ENCODE measurements at places on chromosomes 7 and 10. TPM values are rescaled to one million over a fixed set of nuclear protein-coding genes. Genes with fewer than 3 reads are reported as not detected.

TEX36 gene
- total RNA-seq: not detected

MUC3A gene
- not detected for total RNA-seq

CNNM1 gene
- 1.5 TPM for total RNA-seq

AOAH gene
- 10.0 TPM for total RNA-seq

CFAP58 gene
- 0.60 TPM for total RNA-seq

CPN1 gene
- total RNA-seq: not detected

SAP25 gene
- 9.9 TPM for total RNA-seq

HTR5A gene
- not detected for total RNA-seq

RAMP3 gene
- not detected for total RNA-seq

SEMA3E gene
- total RNA-seq: not detected

- no peak overlapping the region for H3K4me3 ChIP-seq
- H3K27ac ChIP-seq: no peak overlapping the region
- H3K27me3 ChIP-seq: no peaks in the 10 kb centered on the region
- no peak for DNase-seq
Measured at GRCh38 chr10:130483691-130484467, 347.7 kb downstream of the GLRX3 start.

- no peak overlapping the region for H3K27ac ChIP-seq
- H3K4me3 ChIP-seq: no peak overlapping the region
- peak; percentile 74 for DNase-seq
- H3K4me1 ChIP-seq: peaks cover 41% of the 10 kb centered on the region
- H3K36me3 ChIP-seq: peaks cover 11% of the 10 kb centered on the region
- no peaks in the 10 kb centered on the region for H3K27me3 ChIP-seq
Measured at GRCh38 chr7:131501422-131501821, 55.0 kb downstream of the PODXL start.

GRCh38 chr7:31023877-31024276, 28.2 kb upstream of the ADCYAP1R1 start:
- no peaks in the 10 kb centered on the region for H3K36me3 ChIP-seq
- DNase-seq: peak; percentile 24
- H3K4me1 ChIP-seq: peaks cover 11% of the 10 kb centered on the region

GRCh38 chr10:89129911-89130310, 77.2 kb downstream of the CH25H start:
- no peak for DNase-seq
- H3K36me3 ChIP-seq: no peaks in the 10 kb centered on the region
- H3K27ac ChIP-seq: no peak overlapping the region
- peaks cover 6% of the 10 kb centered on the region for H3K27me3 ChIP-seq

DNA sequence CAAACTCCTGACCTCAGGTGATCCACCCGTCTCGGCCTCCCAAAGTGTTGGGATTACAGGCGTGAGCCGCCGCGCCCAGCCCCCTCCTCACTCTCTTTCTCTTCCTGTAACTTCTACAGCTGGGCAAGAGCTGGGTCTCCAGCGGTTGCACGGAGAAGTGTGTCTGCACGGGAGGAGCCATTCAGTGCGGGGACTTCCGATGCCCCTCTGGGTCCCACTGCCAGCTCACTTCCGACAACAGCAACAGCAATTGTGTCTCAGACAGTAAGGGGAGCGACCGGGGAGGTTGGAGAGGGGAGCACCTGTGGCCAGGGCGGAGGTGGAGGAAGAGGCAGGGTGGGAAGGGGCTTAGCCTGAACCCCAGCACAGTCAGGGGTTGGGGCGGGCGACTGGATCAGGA, 41.4 kb downstream of the EPHB4 start:
- H3K4me1 ChIP-seq: peaks cover 5% of the 10 kb centered on the region
- peaks cover 4% of the 10 kb centered on the region for H3K27me3 ChIP-seq
- no peak overlapping the region for H3K27ac ChIP-seq
- peak; percentile 25 for DNase-seq

GRCh38 chr7:11120068-11120664, 146.5 kb downstream of the PHF14 start:
- peaks cover 20% of the 10 kb centered on the region for H3K36me3 ChIP-seq
- no peak overlapping the region for H3K4me3 ChIP-seq
- H3K27ac ChIP-seq: no peak overlapping the region
- DNase-seq: no peak
- H3K27me3 ChIP-seq: no peaks in the 10 kb centered on the region

- no peaks in the 10 kb centered on the region for H3K4me1 ChIP-seq
- no peak overlapping the region for H3K27ac ChIP-seq
- no peaks in the 10 kb centered on the region for H3K36me3 ChIP-seq
- H3K27me3 ChIP-seq: no peaks in the 10 kb centered on the region
- no peak for DNase-seq
Measured at GRCh38 chr10:124006526-124006925, 86.9 kb downstream of the CHST15 start.

DNA sequence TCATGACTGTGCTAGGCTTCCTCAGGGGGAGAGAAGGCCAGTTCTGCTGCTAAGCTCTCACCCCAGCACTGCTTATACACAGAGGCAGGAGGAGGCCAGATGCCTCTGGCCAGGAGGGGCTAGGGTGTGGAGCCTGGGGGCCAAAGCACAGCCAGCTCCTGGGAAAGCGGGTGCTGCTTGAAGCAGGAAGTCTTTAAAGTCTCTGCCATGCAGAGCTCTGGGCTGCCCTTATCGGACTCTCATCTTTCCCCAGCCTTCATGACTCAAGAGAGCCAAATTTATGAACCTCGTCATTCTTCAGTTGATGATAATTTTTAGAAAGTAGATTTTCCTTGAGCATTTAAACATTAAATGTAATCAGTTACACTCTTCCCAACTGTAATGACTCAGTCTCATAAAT, 11.2 kb upstream of the TSPAN14 start:
- DNase-seq: no peak

GRCh38 chr10:70362328-70362727, 20.1 kb downstream of the LRRC20 start:
- H3K4me3 ChIP-seq: no peak overlapping the region
- no peaks in the 10 kb centered on the region for H3K36me3 ChIP-seq
- no peak for DNase-seq
- H3K4me1 ChIP-seq: peaks cover 10% of the 10 kb centered on the region
- no peaks in the 10 kb centered on the region for H3K27me3 ChIP-seq

- H3K4me3 ChIP-seq: no peak overlapping the region
- no peak overlapping the region for H3K27ac ChIP-seq
- peaks cover 7% of the 10 kb centered on the region for H3K36me3 ChIP-seq
Measured at GRCh38 chr10:29540016-29540415, 94.8 kb downstream of the SVIL start.

- DNase-seq: no peak
- no peak overlapping the region for H3K27ac ChIP-seq
- H3K36me3 ChIP-seq: no peaks in the 10 kb centered on the region
- no peaks in the 10 kb centered on the region for H3K27me3 ChIP-seq
Measured at GRCh38 chr10:106450966-106451365, 713.5 kb downstream of the SORCS1 start.

DNA sequence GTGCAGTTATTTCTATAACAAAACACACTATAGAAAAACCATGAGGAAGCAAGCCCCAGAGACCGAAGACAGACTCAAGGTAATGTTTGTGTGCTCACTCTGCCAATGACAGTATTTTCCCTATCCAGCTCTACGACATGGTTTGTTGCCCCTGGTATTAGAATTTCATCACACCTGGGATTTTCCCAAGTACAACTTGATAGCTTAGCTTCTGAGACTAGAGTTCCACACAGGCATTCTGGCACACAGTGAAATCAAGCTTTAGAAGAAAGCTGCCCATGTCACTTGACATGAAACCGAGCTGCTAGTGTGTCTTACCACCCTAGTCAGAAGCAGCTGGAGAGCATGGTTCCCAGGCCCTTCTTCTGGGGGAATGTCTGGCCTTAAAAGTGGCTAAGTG, 44.1 kb upstream of the AKR1E2 start:
- no peaks in the 10 kb centered on the region for H3K36me3 ChIP-seq
- no peak for DNase-seq
- H3K4me1 ChIP-seq: no peaks in the 10 kb centered on the region
- H3K27ac ChIP-seq: no peak overlapping the region

DNA sequence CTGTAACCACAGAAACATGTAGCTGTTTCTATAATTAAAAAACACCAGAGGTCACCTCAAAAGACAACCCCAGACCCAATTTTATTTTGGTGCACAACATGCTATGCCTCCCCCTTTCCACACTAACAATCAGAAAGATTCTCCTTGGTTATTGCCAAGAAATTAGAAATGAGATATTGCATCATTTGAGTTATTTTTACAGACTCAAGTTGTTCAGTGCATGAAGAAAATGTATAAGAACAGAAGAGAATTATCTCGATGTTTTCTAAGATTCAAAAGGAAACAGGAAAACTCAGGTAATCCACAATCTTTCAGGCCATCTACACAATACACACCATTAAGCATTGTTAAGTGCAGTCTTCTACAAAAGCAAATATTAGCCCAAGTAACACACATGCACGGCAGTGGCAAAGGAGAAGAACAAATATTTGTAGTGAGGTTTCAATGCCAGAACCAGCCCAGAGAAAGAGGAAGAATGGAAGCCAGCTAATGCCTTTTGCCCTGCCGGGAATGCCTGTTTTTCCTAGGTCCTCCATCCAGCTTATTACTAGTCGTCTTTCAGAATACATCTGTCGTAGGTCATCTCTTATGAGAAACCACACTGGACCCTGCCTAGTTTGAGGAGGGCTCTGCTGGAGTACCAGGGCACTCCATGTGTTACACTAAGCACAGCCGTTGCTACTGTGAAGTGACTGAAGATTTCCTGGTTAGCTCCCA, 67.6 kb upstream of the C1GALT1 start:
- H3K36me3 ChIP-seq: no peaks in the 10 kb centered on the region
- H3K27ac ChIP-seq: no peak overlapping the region
- DNase-seq: no peak
- no peaks in the 10 kb centered on the region for H3K4me1 ChIP-seq
- H3K4me3 ChIP-seq: no peak overlapping the region

DNA sequence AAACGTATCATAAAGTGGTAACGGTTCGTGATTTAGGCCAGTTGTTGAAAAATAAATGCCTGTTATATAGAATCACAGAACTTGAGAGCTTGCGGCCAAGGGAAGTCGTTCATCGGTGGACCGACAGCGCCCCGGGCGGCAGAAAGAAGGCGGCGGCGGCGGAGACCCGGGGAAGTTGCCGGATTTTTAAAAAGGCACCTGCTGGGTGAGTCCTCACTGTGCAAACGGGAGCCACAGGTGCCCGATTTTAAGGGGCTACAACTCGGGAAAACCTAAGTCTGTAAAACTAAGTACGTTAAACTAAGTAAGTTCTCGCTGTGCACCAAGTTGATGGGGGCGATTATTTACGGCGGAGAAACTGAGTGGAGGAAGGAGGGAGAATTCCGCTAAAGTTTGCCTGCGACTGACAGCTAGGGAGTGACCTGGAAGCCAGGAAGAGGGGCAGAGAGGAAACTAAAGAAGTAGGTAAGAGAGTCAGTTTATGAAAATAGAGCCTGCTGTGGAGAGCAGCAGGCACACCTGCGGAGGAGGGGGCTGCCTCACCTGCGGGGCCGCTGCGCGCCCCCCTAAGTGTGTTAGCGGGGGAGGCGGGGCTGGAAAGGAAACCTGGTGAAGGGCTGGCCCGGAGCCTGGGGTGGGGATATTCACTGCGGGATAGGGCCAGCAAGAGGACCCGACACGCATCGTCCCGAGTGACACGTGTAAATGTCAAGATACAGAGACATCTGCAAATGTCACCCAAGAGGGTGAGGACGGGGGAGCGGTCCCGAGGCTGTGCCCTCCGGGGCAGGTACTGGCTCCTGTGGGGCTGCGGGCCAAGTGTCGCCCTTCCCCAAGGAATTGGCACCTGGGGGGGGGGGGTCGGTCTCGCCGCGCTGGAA, 996 bp downstream of the ADAM12 start:
- no peak overlapping the region for H3K27ac ChIP-seq
- no peaks in the 10 kb centered on the region for H3K36me3 ChIP-seq
- H3K27me3 ChIP-seq: peaks cover 33% of the 10 kb centered on the region

DNA sequence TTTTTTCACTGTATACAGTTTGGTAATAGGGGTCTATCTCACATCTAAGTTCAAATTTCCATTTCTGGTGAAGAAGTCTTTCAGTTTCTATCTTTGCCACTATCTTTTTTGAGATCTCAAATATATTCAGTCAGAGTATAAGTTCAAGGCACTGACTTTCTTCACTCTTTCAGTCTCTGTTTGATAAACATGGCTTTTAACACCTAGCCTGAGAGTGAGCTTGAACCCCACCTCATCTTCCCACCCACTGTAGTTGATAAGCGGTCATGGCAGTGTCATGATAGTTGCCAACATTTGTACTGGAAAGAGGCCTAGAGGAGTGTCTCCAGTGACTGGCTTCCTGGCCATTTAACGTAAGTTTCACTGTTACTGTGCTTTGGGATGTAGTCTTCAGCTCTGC, 41.2 kb upstream of the AGR3 start:
- no peaks in the 10 kb centered on the region for H3K36me3 ChIP-seq
- peaks cover 10% of the 10 kb centered on the region for H3K4me1 ChIP-seq
- peak; percentile 22 for DNase-seq
- peak overlapping the region; percentile 11 for H3K27ac ChIP-seq

DNA sequence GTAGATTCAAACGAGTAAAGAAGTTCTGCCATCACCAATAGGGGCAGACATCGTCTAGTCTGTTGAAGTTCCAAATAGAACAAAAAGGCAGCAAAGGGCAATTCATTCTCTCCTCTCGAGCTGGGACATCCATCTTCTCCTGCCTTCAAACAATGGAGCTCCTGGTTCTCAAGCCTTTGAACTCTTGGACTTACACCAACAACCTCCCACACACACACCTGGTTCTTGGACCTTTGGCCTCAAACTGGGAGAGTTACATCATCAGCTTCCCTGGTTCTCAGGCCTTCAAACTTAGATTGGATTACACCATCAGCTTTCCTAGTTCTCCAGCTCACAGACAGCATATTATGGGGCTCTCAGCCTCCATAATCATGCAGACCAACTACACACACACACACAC, 9.8 kb upstream of the GIMAP5 start:
- H3K27ac ChIP-seq: no peak overlapping the region
- no peak overlapping the region for H3K4me3 ChIP-seq
- peaks cover 62% of the 10 kb centered on the region for H3K36me3 ChIP-seq
- no peak for DNase-seq

DNA sequence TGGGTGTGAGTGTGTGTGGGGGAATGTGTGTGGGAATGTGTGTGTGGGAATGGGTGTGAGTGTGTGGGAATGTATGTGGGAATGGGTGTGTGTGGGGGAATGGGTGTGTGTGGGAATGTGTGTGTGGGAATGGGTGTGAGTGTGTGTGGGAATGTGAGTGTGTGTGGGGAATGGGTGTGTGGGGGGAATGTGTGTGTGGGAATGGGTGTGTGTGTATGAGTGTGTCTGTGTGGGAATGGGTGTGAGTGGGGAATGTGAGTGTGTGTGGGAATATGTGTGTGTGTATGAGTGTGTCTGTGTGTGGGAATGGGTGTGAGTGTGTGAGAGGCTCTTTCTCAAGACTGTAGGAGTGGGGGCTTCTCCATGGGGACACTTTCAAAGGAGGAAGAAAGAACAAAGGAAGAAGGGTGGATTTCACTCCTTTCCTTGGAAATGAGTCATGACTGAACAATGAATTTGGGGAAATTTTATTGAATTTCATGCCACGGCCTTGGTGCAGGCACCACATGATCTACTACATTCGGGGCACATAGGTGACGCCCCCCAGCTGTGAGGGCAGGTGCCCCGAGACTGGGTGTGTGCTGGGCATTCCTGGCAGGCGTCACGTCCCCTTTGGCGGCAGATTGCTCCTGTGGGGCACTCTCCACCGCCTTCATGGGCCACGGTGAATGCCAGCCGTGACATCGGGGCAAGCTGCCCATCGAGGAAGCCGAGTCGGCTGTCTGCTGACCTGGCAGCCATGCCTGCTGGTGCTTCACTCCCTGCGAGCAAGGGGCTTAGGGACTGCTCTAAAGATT, 88.8 kb upstream of the INSIG1 start:
- H3K27me3 ChIP-seq: no peaks in the 10 kb centered on the region
- H3K4me1 ChIP-seq: peaks cover 61% of the 10 kb centered on the region
- no peak overlapping the region for H3K4me3 ChIP-seq
- H3K36me3 ChIP-seq: peaks cover 6% of the 10 kb centered on the region
- no peak for DNase-seq
